Breast epithelium (tissue), 4 donors: ENCODE measurements at places on chromosomes 6 and 20. TPM values are rescaled to one million over a fixed set of nuclear protein-coding genes. Genes with fewer than 3 reads are reported as not detected.

- DNase-seq: no peak
Measured at GRCh38 chr20:24700166-24700860, 230.9 kb downstream of the SYNDIG1 start.

Gene RIPPLY2
- not detected for total RNA-seq

DNA sequence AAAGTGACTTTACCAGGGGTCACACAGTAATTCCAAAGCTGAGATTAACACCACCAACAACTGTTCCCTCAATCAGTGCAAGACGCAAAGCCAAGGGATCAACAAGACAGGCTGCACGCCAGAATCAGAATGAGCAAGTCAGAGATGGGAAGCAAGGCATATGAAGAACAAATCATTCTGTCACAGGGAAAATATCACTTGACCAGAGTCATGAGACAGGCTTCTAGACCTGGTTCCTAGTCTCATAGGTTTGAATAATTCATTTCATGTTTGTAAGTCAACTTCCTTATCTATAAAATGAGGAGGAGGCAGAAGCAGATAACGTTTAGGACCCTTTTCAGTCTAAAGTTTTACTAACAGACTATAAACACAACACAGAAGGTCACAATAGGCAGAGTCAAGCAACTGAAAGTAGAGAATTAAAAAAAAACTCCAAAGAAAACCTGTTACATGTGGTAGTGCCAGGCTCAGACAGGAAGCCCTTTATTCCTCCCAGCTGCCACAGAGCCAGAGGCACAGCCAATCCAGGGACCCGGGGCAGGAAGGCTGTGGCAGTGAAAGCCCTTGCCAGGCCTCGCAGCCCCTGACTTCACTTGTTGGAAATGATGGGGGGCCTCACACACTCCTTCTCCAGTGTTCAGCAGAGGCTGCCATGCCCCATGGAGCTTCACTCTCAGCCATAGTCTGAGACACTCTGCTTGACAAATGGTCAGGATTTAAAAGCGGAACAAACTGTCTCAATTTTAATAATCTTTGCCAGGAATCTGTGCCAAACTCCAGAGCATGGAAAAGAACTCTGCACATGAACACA lies 29.2 kb upstream of the DST start:
- no peak for DNase-seq

Gene SHLD1
- total RNA-seq: 7.3 TPM

Gene DDX43
- 5.9 TPM for total RNA-seq

DNA sequence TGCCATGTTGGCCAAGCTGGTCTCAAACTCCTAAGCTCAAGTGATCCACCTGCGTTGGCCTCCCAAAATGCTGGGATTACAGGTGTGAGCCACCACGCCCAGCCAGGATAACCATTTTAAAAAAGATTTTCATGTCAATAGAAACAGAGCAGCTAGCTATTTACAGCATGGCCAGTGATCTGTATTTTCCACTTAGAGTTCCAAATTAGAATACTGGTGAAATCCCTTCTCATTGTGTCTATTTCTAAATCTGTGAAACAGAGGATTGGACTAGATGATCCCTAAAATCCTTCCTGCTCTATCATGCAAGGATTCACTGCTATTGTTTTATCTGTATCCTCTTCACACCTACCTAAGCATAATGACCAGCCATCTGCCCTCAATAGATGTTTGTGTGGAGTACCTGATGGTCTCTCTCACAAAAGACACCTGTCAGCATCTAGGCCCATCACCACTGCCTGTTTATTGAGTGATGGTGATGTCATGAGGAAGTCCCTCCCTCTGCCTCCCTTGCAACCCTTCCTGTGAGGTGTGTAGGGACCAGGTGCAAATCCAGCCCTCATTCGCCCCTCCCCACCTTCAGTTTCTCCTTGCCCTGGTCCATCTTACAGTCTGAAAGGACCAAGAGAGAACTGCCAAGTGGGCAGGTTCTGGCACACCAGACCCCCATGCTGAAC lies 26.5 kb upstream of the SMIM29 start:
- no peak for DNase-seq

GRCh38 chr6:170122651-170123050 lies 168.2 kb downstream of the DLL1 start:
- no peak for DNase-seq

DNA sequence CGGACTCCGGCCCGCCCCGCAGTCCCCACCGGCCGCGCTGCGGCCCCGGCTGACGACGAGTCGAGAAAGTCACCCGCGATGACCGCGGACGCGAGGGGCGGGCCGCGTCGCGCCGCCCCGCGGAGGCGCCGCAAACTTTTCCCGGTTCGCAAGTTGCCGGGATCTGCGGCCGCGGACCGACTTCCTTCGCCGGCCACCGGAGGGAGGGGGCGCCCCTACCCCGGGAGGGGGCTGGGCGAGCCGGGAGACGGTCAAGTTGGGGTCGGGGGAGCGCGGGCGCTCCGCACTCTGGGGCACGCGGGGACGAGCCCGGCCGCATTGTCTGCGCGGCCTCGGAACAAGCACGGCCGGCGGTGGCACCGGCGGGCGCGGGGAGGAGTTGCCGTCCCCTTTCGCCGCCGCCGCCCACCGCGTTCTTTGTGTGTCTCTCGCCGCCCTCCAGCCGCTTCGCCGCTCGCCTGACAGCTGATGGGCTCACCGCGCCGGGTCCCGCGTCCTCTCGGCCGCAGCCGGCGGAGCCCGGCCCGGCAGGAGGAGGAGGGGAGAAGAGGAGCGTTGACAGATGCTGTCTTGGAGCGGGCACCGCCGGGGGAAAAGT lies 131.6 kb downstream of the OGFRL1 start:
- DNase-seq: peak; percentile 35

Gene PSORS1C2
- not detected for total RNA-seq

GRCh38 chr6:71420693-71421328 lies 132.2 kb downstream of the OGFRL1 start:
- peak; percentile 97 for DNase-seq

Gene RBBP8NL
- 4.0 TPM for total RNA-seq

Gene TOP1
- total RNA-seq: 24.0 TPM

DNA sequence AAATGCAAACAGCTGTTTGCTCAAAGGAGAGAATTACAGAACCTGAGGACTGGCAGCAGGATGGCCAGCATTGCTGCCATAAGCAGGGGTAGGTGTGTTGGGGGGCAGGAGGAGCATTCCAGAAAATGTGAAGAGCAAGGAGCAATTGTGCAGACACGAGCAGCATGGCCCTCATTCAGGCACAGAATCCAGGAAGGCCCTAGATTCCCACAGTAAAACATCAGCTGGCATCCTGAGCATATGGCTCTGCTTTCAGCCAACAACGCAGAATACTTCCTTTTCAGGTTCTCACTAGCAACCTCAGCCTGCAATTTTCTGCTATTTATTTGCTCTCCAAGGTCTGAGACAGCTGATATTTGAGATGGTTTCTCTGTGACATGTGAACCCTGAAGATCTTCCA lies 243.4 kb upstream of the POU3F2 start:
- DNase-seq: no peak

Gene TRIM15
- 0.33 TPM for total RNA-seq

GRCh38 chr6:35728683-35729678 lies 7.9 kb upstream of the ARMC12 start:
- DNase-seq: peak; percentile 91

DNA sequence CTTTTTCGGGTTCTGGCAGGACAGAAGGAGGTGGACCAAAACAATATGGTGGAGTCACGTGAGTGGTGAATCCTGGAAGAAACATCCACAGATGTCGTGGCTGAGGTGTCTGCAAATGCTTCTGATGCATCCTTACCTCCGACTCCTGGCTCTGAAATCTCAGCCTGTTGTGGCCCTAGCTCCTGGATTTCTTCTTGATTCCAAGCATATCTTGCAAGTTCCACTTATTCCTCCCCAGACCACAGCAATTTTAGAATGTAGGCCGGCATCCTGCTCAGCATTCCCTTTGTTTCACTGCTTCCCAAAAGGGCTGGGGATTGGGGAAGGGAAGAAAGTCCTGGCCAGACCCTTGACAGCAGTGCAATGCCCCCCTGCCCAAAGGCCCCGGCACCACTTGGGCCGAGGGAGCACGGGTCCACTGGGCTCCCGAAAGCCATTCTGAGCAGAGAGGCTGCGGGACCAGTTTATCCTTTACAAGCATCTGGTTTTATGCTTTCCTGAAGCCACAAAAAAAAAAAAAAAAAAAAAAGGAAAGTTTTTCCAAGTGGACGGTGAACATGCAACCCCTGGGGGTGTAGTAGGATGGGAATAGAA lies 200.9 kb upstream of the RNF24 start:
- no peak for DNase-seq
